ENCODE measurements at places on chromosomes 1 and 21.
A peak's percentile ranks its signal among the peaks of the same experiment; 100 is the strongest.

- no peak for DNase-seq
Measured at GRCh38 chr1:149903836-149904491, 4.6 kb downstream of the BOLA1 start.

DNA sequence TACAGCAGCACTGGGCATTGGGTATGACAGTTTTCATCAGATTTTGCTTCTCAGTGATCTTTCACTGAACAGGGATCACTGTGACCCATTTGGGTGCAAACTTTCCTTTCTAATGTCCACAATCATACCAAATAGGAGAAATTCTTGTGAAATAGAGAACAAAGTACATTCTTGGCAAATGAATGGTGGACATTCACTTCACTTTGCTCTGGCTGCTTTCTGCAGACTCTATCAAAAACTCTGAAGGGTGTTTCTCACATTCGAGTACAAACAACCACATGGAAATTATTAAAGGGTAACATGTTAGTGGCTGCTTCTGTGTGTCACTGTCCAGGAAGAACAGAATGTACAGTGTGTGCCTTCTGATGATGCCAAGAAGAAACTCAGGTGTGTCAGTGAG is 61.9 kb upstream of the ADAM30 start:
- DNase-seq = no peak

DNA sequence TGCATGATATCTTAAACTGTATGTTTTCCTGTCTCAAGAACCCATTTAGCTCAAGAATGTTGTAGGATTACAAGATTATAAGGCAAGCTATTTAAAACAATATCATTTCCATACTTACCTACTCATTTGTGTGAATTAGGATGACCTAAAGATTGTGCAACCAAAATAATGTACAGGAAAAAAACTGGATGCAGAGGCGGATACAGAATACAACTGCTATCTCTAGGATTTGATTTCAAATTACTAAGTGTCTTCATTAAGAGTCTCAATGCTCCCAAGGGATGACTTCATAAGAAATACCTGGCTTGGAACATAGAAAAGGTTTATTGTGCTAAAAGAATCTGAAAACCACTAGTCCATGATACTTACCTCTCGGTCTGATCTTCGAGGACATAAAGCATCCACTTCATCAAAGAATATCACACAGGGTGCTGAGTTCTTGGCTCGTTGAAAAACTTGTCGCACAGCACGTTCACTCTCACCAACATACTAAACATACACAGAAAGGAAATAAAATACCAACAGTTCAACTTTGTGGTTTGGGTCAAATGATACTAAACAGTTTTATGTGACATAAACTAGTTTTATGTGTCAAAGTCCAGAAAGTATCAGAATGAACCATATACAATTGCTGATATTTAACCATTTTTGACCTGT is 54.9 kb downstream of the NVL start:
- no peak for DNase-seq

DNA sequence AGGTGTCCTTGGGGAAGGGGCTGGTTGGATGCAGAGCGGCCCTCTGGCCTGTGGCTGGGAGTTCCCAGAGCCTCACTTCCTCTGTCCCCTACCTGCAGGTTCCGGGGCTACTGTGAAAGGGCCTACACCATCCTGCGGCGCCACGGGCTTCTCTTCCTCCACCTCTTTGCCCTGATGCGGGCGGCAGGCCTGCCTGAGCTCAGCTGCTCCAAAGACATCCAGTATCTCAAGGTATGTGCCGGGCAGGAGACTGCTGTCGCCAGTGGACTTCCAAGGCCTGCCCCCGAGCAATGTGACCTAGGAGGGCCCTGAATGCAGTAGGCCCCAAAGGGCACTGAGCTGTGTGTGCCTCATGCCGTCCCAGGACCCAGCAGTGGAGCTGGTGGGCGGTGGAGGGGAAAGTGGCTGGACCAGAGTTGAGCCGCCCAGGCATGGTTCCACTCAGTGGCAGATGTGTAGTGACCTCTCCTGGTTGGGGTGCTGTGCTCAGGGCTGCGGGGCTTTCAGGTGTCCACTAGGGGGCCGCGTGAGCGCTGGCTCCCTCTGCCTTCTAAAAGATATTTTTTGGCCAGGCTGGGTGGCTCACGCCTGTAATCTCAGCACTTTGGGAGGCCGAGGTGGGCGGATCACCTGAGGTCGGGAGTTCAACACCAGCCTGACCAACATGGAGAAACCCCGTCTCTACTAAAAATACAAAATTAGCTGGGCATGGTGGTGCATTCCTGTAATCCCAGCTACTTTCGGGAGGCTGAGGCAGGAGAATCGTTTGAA is 73.4 kb downstream of the PIK3CD start:
- DNase-seq = peak; percentile 17

DNA sequence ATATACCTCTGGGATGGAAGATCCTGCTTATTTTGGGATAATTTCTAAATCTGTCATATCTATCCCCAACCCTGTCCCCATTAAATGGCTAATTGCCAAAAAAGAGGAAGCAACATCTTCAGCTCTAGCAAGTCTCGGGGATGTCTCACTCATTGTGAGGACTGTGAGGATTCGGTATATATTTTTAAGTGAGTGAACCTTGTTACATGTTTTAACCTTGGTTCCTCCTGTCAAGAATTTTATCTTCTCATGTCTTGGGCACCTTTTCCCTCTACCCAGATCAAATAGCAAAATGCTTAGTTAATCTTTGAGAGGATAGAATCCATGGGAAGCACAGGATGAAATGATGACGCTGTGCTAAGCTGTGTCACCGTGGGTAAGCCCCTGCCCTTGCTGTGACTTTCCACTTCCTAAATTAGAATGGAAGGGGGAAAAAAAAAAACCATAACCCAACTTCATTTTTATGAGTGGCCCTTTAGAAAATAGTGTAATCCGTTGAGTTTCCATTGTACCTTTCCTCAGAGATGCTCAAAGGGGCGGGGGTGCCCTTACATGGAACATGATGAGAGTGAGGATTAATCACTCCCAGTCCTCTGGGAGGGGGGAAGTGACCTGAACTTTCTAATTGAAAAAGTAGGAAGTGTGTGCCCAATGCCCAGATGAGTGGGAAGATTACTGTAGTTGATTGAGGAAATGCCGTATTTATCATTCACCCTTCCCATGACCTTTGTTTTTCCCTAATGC is 7.6 kb downstream of the ATP1A1 start:
- no peak for DNase-seq

GRCh38 chr21:25441835-25442234 is 165.4 kb downstream of the MRPL39 start:
- no peak for DNase-seq

DNA sequence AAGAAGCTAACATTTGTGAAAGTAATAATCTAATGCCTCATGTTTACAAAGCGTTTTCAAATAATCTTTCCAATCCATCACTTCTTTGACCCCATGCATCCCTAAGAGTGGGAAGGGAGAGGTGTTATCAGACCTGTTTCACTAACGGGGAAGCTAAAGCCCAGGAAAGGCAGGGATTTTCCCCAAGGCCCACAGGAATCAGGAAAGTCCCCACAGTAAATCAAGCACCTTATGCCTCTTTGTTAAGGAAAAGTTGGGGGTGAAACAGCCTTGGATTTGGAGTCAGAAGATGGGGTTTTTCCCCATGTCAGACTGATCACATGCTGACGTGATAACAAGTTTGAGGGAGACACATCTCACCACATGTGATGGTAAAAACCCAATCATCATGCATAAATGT is 20.0 kb upstream of the ANGPTL7 start:
- no peak for DNase-seq

- no peak for DNase-seq
Measured at GRCh38 chr1:115329965-115330364, 8.1 kb downstream of the NGF start.

DNA sequence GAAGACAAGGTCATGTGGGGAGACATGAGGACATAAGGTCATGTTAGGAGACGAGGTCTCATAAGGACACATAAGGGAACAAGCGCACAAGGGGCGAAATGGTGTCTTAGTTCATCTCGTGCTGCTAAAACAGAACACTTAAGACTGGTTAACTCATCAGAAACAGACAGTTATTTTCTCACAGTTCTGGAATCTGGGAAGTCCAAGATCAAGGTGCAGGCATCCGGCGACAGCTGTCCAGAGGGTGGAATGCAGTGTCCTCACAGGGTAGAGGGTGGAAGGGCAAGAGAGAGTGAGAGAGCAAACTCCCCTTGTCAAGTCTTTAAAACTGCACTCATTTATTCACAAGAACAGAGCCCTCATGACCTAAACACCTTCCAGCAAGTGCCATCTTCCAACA is 34.6 kb upstream of the PDPN start:
- DNase-seq = no peak

- DNase-seq = no peak
Measured at GRCh38 chr1:181969902-181970301, 91.6 kb downstream of the ZNF648 start.

DNA sequence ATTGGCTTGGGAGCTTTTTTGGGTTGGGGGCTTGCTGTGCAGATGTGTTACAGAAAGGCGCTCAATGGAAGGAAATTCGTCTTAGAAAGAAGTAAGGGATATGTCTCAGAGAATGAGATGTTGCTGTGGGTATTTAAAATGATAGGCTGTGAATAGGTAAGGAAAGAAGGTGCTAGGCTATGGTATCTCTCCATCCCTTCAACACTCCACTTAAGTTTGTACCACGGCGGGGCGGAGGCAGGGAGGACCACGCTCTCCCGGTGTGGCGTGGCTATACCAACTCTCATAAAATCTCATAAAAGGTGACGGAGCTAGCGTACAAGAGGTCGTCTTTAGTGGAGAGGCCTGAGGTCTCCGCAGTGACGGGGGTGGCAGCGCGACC is 305 bp upstream of the RPS6KC1 start:
- no peak for DNase-seq

DNA sequence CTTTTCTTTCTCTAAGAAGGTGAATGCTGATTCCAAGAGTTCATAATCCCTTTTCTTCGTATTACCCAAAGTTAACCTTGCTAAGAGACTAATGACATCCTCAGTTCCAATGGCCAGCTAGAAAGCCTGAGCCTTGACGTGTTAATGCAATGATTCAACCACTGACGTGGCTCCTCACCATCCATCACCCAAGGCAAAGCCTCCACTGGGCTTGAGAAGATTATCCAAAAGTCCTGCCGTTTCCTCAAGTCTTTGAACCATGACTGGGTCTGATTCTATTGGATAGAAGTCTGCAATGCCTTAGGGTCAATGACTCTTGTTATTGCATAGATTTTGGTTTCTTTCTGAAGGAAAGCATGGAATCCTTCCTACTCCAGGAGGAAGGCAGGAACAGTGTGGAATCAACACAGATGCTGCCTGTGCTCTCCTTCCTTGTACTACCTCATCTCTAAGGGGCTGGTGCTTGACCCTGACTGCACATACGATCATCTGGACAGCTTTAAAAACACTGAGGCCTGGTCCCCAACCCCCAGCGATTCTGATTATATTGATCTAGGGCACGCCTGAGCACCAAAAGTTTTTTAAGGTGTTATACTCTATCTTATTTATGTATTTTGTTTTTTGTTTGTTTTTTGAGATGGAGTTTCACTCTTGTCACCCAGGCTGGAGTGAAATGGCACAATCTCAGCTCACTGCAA is 69.3 kb upstream of the ANGPTL1 start:
- DNase-seq = no peak
